ENCODE measurements at places on chromosomes 2 and 18.

GRCh38 chr2:237055386-237056100 lies 30.1 kb upstream of the COPS8 start:
- no peak for DNase-seq

DNA sequence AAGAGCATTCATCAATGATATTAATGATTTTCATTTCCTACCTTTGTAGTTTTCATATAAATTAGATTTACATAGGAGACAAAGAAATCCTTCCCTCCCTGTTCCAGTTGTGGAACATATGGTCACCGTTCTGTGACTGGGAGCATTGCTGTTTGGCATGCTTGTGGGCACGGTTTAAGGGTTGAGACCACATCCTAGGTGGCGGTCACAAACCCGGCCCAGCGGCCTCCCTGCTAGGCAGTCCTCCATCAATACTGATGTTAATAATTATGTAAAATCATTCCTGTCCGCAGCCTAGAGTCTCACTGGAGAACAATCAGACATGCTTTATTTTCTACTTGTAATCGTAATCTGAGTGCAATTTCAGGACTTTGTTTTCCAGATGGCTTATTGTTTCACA lies 117.9 kb downstream of the AGAP1 start:
- no peak for DNase-seq

DNA sequence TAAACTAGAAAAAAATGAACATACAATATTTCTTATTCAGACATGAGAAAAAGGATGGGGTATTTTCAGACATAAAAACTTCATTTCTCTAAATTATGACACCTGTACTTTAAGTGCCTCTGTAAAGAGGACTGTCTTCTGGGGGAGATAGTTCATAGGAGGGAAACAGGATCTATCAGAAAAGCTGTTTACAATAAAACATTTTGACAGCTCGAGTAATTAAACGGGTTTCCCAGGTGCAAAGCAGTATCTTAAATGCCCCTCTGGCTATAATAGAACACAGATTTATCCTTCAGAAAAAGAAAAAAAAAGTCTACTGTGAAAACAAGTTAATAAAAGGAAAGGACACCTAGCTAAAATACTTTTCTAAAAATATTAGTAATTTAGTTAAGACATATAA lies 311.4 kb upstream of the UBE2E3 start:
- DNase-seq, result no peak

DNA sequence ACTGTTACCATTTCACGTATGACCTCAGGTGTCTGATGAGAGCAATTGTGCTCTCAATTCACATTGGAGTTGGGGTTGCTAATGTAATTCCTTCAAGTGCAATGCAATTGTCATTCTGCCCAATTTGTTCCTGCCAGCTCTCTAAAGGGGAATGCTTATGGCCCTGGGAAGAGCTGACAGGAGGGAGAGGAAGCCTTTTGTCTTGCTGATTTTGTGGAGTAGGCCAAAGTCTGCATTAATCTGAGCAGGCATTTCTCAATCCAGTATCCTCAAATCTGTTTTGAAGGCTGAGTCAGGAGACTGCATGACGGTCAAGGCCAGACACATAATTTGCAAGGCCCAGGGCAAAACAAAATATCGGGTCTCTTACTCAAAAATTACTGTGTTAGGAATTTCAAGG lies 326.4 kb upstream of the SPHKAP start:
- DNase-seq, result no peak

GRCh38 chr18:49721981-49722380 lies 91.4 kb downstream of the ACAA2 start:
- DNase-seq, result no peak

GRCh38 chr2:9950521-9951271 lies 797 bp upstream of the GRHL1 start:
- DNase-seq, result no peak

DNA sequence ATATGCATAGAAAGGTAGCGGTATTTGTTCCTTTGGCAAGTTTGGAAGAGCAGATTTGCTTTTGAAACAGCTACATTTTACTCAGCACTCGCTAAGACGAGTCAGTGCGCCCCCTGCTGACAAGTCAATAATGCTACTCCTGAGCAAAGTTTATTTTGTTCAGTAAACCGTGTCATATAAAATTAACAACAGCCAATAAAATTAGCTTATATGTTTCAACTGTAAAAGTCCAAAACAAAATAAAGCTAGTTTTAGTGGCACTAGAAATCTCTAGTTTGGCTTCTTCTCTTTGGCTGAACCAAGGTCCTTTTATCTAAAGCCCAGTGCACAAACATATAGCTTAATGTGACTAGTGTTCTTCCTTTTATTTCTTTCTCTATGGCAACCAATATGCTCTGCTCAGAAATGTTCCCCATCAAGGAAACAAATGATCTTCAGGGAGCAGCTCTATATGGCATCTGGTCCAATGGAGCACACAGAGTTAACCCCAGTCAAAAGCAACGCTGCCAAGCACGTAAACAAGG lies 4.2 kb upstream of the POU3F3 start:
- DNase-seq, result peak; percentile 30

Measured in stimulated activated CD4-positive, alpha-beta T cell treated with anti-CD3 and anti-CD28 coated beads, Interleukin-1b, Interleukin-23, amount 100 ng/mL, for 24 hours (primary cell).